Natural killer cell treated with Interleukin-12 subunit alpha and Interleukin-12 subunit beta and Interleukin-15 and Interleukin-18, amount 100 ng/mL, for 72 hours (primary cell): ENCODE measurements at places on chromosomes 16 and 17. TPM values are rescaled to one million over a fixed set of nuclear protein-coding genes. Genes with fewer than 3 reads are reported as not detected.

FBXW10 gene
- total RNA-seq = not detected

COPRS gene
- total RNA-seq = 37.6 TPM

CTF1 gene
- 0.36 TPM for total RNA-seq

KRT28 gene
- total RNA-seq = not detected

SLC5A2 gene
- not detected for total RNA-seq

NUFIP2 gene
- total RNA-seq = 74.2 TPM

RGS9 gene
- total RNA-seq = 16.2 TPM

RAB34 gene
- 25.7 TPM for total RNA-seq

ALOX12 gene
- total RNA-seq = not detected

CDRT15 gene
- total RNA-seq = not detected

CBX4 gene
- total RNA-seq = 58.3 TPM

KRTAP4-4 gene
- not detected for total RNA-seq

DNA sequence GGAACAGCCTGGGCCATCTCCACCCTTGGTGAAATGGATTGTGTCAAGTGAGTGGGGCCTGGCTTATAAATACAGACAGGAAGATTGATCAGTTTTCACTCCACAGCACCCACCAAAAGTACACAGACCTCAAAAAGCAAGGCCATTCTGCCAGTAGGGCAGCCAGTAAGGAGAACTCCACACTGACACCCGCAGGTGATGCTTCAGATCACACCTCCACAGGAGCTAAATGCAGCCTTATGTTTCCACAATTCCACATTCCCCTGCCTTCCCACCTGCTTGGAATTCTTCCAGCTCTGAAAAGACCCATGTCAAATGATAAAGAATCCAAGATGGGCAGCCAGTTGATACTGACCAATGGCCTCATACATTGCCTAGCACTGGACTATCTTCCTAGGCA, 191.1 kb downstream of the ZFHX3 start:
- H3K4me1 ChIP-seq = peaks cover 5% of the 10 kb centered on the region
- H3K4me3 ChIP-seq = no peak overlapping the region
- peaks cover 7% of the 10 kb centered on the region for H3K27me3 ChIP-seq
- H3K27ac ChIP-seq = no peak overlapping the region
- H3K36me3 ChIP-seq = no peaks in the 10 kb centered on the region

- no peaks in the 10 kb centered on the region for H3K27me3 ChIP-seq
- H3K27ac ChIP-seq = no peak overlapping the region
- H3K4me3 ChIP-seq = no peak overlapping the region
- peaks cover 9% of the 10 kb centered on the region for H3K4me1 ChIP-seq
- H3K36me3 ChIP-seq = no peaks in the 10 kb centered on the region
Measured at GRCh38 chr16:4388271-4389021, 16.8 kb downstream of the VASN start.

- peaks cover 6% of the 10 kb centered on the region for H3K36me3 ChIP-seq
- peaks cover 23% of the 10 kb centered on the region for H3K4me1 ChIP-seq
- DNase-seq = no peak
- no peaks in the 10 kb centered on the region for H3K27me3 ChIP-seq
- H3K4me3 ChIP-seq = peak overlapping the region; percentile 94
Measured at GRCh38 chr17:41917192-41917591, 1.6 kb downstream of the ACLY start.

GRCh38 chr16:88367560-88367959, 15.2 kb upstream of the ZNF469 start:
- peaks cover 6% of the 10 kb centered on the region for H3K27me3 ChIP-seq
- no peak for DNase-seq
- peaks cover 8% of the 10 kb centered on the region for H3K36me3 ChIP-seq
- H3K4me3 ChIP-seq = no peak overlapping the region
- H3K27ac ChIP-seq = no peak overlapping the region

GRCh38 chr17:68061512-68062313, 26.2 kb downstream of the KPNA2 start:
- H3K36me3 ChIP-seq = no peaks in the 10 kb centered on the region
- no peak overlapping the region for H3K27ac ChIP-seq
- H3K4me1 ChIP-seq = no peaks in the 10 kb centered on the region
- DNase-seq = no peak
- no peaks in the 10 kb centered on the region for H3K27me3 ChIP-seq

- H3K27me3 ChIP-seq = no peaks in the 10 kb centered on the region
- no peak overlapping the region for H3K4me3 ChIP-seq
- peaks cover 20% of the 10 kb centered on the region for H3K36me3 ChIP-seq
- H3K27ac ChIP-seq = no peak overlapping the region
Measured at GRCh38 chr17:40157973-40158372, 17.6 kb downstream of the CASC3 start.

DNA sequence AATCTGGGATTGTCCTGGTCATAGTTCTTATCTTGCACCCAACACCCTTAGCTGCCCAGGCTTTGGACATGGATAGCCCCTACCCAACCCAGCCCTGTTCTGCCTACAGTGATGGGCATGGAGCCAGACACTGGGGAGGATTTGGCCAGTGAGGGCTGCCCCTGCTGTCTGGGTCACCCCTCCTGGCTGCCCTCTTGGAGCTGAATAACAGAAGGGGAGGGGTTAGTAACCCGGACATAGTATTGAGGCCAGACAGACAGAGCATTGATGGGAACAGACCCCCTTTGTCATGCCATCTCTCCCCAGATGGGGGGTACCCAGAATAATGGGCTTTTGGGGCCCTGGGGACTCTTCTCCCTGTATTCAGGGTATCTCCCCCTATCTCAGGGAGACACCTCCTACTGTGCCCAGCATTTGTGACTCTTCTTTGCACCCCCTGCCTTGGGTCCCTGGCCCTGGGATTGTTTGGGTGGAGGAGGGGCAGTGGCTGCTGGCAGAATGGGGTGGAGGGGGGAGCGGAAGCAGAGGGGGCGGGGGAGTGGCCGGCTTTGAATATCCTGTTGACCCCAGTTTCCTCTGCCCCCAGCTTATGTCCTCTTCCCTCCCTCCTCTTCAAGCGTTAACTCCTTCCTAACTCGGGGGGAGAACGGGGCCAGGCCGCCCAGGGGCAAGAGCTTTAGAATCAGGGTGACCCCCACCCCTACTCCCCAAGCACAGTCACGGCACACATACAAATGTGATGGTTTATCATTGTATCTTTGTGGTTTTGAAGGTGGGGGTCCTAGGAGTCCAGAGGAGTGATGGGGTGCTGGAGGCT, 17.0 kb downstream of the GJD3 start:
- peak overlapping the region; percentile 21 for H3K4me3 ChIP-seq
- H3K27me3 ChIP-seq = no peaks in the 10 kb centered on the region
- H3K36me3 ChIP-seq = no peaks in the 10 kb centered on the region

GRCh38 chr17:65527381-65527780, 34.1 kb downstream of the AXIN2 start:
- H3K4me1 ChIP-seq = peaks cover 10% of the 10 kb centered on the region
- DNase-seq = no peak
- no peak overlapping the region for H3K4me3 ChIP-seq
- peaks cover 4% of the 10 kb centered on the region for H3K27me3 ChIP-seq
- no peaks in the 10 kb centered on the region for H3K36me3 ChIP-seq

GRCh38 chr17:40561871-40562611, 3.2 kb downstream of the CCR7 start:
- H3K27ac ChIP-seq = peak overlapping the region; percentile 100
- peaks cover 8% of the 10 kb centered on the region for H3K36me3 ChIP-seq
- H3K4me1 ChIP-seq = peaks cover 68% of the 10 kb centered on the region
- H3K27me3 ChIP-seq = peaks cover 13% of the 10 kb centered on the region
- peak; percentile 75 for DNase-seq

DNA sequence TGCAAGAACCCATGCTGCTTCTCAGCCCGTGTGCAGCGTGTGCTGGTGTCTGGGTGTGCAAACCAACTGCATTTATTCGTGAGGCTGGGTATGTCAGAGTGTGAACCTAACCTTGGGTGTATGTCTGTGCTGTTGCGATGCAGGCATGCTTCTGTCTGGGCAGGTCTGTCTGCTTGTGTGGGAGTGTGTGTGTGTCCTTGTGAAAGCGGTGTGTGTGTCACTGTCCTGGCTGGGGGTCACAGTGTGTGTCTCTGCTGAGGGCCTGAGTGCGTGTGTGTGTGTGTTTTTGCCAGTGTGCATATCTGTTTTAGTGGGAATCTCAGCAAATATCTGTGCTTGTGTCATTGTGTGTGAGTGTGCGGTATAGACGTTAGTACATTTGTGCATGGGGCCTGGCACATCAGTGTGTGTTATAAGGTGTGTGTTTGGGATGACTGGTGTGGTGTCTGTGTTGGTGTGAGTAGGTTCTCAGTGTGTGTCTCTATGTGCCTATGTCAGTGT, 121.8 kb downstream of the CYLD start:
- no peak for DNase-seq
- no peak overlapping the region for H3K27ac ChIP-seq
- peaks cover 14% of the 10 kb centered on the region for H3K27me3 ChIP-seq
- no peak overlapping the region for H3K4me3 ChIP-seq

DNA sequence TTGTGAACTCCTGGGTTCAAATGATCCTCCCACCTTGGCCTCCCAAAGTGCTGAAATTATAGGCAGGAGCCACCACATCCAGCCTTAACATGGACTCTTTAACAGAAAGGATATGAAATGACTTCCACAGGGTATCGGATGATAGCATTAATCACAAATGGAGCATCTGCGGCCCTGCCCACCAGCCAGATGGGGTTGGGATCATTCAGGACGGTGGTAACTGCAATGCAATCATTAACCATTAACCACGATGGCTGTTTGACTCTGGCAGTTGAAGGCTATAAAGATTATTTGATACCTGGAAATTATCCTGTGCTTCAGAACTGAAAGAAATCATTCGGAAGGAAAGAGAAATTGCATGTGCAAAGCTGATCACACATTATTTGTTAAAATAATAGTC, 5.3 kb upstream of the CHST5 start:
- no peak overlapping the region for H3K27ac ChIP-seq
- no peak for DNase-seq
- H3K36me3 ChIP-seq = no peaks in the 10 kb centered on the region

GRCh38 chr17:39243155-39243554, 17.4 kb upstream of the STAC2 start:
- H3K27ac ChIP-seq = no peak overlapping the region
- no peaks in the 10 kb centered on the region for H3K27me3 ChIP-seq
- no peaks in the 10 kb centered on the region for H3K36me3 ChIP-seq
- H3K4me1 ChIP-seq = peaks cover 25% of the 10 kb centered on the region

DNA sequence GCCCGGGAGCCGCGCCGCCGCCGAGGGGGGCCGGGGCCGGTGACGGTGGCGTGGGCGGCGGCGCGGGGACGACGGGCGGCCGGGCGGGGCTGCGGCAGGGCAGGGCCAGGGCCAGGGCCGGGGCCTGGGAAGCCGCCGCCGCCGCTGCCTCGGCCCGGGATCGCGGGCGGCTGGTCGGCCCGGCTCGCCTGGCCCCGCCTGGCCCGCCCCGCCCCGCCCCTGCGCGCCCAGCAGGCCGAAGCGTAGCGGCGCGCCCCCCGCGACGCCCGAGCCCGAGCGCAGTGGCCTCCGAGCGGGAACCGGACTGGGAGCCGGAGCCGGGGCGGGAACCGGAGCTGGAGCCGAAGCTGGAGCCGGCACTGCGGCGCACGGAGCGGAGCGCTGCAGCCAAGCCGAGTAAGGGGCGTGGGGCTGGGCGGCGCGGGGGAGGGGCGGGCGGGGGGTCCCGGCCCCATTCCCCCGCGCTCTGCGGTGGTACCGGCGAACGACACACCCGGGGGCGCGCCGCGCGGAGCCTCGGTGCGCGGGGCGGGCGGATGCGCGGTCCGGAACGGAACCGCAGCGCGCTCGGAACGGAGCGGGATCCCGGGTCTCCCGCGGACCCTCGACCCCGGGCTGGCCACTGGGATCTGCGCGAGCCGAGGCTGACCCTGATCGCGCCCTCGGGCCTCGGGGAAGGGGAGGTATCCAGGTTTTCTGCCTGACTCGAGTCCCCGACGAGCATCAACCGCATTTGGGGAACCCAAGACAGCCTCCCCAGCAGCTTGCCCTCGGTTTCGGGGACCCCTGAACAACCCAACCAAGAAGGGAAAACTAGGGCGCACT, at the start of gene BEAN1:
TSS of gene BEAN1 (plus strand) at position 260 of the 825 bp plus-strand sequence. CDS start 10,382 bp downstream, outside the sequence.
- H3K27ac ChIP-seq = no peak within 1 kb of the TSS
- H3K36me3 ChIP-seq = no peaks in the 10 kb centered on the region
- no peak within 1 kb of the TSS for H3K4me3 ChIP-seq

GRCh38 chr16:23986455-23986854, 150.7 kb downstream of the PRKCB start:
- H3K4me3 ChIP-seq = no peak overlapping the region
- no peaks in the 10 kb centered on the region for H3K27me3 ChIP-seq
- peaks cover 21% of the 10 kb centered on the region for H3K36me3 ChIP-seq

DNA sequence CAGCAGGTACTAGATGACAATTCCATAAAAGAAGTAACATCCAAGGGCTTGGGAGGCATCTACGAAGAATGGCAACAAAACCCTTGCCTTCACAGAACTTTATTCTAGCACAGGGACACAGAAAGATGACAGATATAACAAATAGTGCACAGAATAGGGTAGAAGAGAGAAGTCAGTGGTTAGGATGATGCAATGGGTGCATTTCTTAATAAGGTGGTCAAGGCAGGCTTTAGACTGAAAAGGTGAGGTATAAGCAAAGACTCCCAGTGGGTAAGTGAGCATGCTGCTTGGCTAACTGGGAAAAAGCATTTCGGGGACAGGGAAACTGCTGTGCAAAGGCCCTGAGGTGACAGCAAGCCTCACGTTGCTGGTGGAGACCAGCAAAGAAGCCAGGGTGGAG, 175.9 kb downstream of the XYLT1 start:
- H3K4me1 ChIP-seq = peaks cover 26% of the 10 kb centered on the region
- H3K4me3 ChIP-seq = peak overlapping the region; percentile 18

- H3K27ac ChIP-seq = peak overlapping the region; percentile 76
- H3K36me3 ChIP-seq = no peaks in the 10 kb centered on the region
- H3K4me3 ChIP-seq = peak overlapping the region; percentile 69
- H3K4me1 ChIP-seq = peaks cover 40% of the 10 kb centered on the region
- DNase-seq = no peak
Measured at GRCh38 chr16:57809276-57810196, 7.2 kb upstream of the KIFC3 start.

- no peaks in the 10 kb centered on the region for H3K4me1 ChIP-seq
- no peak overlapping the region for H3K27ac ChIP-seq
- peaks cover 10% of the 10 kb centered on the region for H3K27me3 ChIP-seq
- H3K4me3 ChIP-seq = no peak overlapping the region
- no peak for DNase-seq
Measured at GRCh38 chr16:67404740-67405226, 11.5 kb upstream of the TPPP3 start.

- H3K27ac ChIP-seq = peak within 1 kb of the TSS; percentile 92
- H3K36me3 ChIP-seq = peaks cover 7% of the 10 kb centered on the region
- H3K4me1 ChIP-seq = peaks cover 50% of the 10 kb centered on the region
- peak within 1 kb of the TSS; percentile 100 for H3K4me3 ChIP-seq
- DNase-seq = peak; percentile 80
Measured at GRCh38 chr17:42276359-42276608, at the start of gene STAT5B. Gene STAT5B, minus strand, starts transcription at chr17:42276391. Its CDS starts 44,264 bp downstream, at chr17:42232127.

DNA sequence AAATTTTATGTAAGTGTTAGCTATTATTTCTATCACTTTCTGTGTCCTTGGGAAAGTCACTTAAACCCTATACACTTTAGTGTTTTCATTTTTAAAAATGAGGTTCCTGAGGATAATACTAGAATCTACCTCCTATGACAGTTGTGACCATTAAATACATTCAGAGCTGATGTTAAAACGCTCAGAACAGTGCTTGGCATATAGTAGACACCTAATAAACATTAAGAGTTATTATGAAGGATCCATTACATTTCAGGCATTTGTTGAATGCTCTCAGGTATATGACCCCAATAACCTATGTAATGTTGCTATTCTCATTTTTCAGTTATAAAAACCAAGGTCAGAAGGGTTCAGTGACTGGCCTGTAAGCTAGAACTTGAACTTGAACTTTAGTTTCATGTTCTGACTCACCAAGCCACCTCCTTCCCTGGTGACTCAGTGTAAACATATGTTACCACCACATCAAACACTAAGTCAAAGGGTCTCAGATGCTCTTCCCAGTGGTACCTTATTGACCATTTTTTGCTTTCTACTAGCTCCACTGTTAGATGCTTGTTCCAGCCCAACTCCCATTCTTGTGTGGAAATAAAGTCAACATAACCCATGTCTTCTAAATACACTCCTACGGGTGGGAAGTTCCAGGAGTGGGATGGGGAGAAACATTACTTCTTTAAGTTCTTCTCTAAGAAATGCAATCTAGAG, 47.6 kb downstream of the HSD17B2 start:
- DNase-seq = no peak
- no peak overlapping the region for H3K4me3 ChIP-seq
- H3K27ac ChIP-seq = no peak overlapping the region
- no peaks in the 10 kb centered on the region for H3K4me1 ChIP-seq
